Thymus (tissue), 14 donors: ENCODE measurements at places on chromosomes 6 and 20. TPM values are rescaled to one million over a fixed set of nuclear protein-coding genes. Genes with fewer than 3 reads are reported as not detected.

SLC4A11 gene
- total RNA-seq = 0.14 TPM

GJA10 gene
- 0.05 TPM for total RNA-seq

HLA-DMB gene
- 110 TPM for total RNA-seq

DOK5 gene
- total RNA-seq = 0.76 TPM

BPIFA1 gene
- total RNA-seq = 1.2 TPM

CCM2L gene
- total RNA-seq = 0.76 TPM

FRK gene
- 0.80 TPM for total RNA-seq

VEGFA gene
- 18.4 TPM for total RNA-seq

SCP2D1 gene
- total RNA-seq = not detected

RIMS4 gene
- 0.14 TPM for total RNA-seq

GTSF1L gene
- total RNA-seq = 0.14 TPM

SLC17A4 gene
- not detected for total RNA-seq

TRIM15 gene
- 0.19 TPM for total RNA-seq

PBOV1 gene
- not detected for total RNA-seq

CLPSL1 gene
- total RNA-seq = not detected

MCCD1 gene
- total RNA-seq = not detected

RIPOR2 gene
- total RNA-seq = 48.4 TPM

FAM83C gene
- under 0.01 TPM for total RNA-seq

ZNF451 gene
- 34.0 TPM for total RNA-seq

TFAP2A gene
- total RNA-seq = 0.33 TPM

KIFC1 gene
- 34.3 TPM for total RNA-seq

LRRC1 gene
- 21.6 TPM for total RNA-seq

CFAP61 gene
- total RNA-seq = 0.24 TPM

IL17A gene
- 0.05 TPM for total RNA-seq

PDE10A gene
- total RNA-seq = 0.94 TPM

DACT2 gene
- 4.2 TPM for total RNA-seq

TMEM200A gene
- total RNA-seq = 7.4 TPM

KIAA0408 gene
- total RNA-seq = 0.52 TPM

OR2H1 gene
- total RNA-seq = not detected

PLA2G7 gene
- total RNA-seq = 9.3 TPM

ID1 gene
- 39.4 TPM for total RNA-seq

HSPA1L gene
- 1.2 TPM for total RNA-seq

MYLK2 gene
- 0.66 TPM for total RNA-seq

PSMG4 gene
- 27.1 TPM for total RNA-seq

DLL1 gene
- total RNA-seq = 1.6 TPM

IBTK gene
- 23.8 TPM for total RNA-seq

SASH1 gene
- 3.7 TPM for total RNA-seq

FAM50B gene
- 11.6 TPM for total RNA-seq

TMEM14B gene
- total RNA-seq = 86.3 TPM

ADGB gene
- 0.24 TPM for total RNA-seq

NNAT gene
- total RNA-seq = 19.9 TPM

SPATA25 gene
- 3.1 TPM for total RNA-seq

TSHZ2 gene
- 2.4 TPM for total RNA-seq

AIF1 gene
- 558 TPM for total RNA-seq

RGS17 gene
- 2.4 TPM for total RNA-seq

TMEM217 gene
- total RNA-seq = 2.4 TPM

HLA-DPA1 gene
- 700 TPM for total RNA-seq

PGC gene
- total RNA-seq = 0.28 TPM

PACRG gene
- total RNA-seq = 0.42 TPM

C4B gene
- 47.4 TPM for total RNA-seq

GHRH gene
- 14.4 TPM for total RNA-seq

MACROD2 gene
- total RNA-seq = 1.6 TPM

NEURL2 gene
- total RNA-seq = 8.1 TPM

SEMG1 gene
- 0.24 TPM for total RNA-seq

TAAR6 gene
- total RNA-seq = not detected

GSTA2 gene
- 0.14 TPM for total RNA-seq

ZSCAN23 gene
- total RNA-seq = 2.3 TPM

SLC17A3 gene
- 0.14 TPM for total RNA-seq

WFDC10A gene
- total RNA-seq = not detected
